Bronchial epithelial cell (primary cell): ENCODE measurements at places on chromosomes 13 and 19. TPM values are rescaled to one million over a fixed set of nuclear protein-coding genes. Genes with fewer than 3 reads are reported as not detected.

DNA sequence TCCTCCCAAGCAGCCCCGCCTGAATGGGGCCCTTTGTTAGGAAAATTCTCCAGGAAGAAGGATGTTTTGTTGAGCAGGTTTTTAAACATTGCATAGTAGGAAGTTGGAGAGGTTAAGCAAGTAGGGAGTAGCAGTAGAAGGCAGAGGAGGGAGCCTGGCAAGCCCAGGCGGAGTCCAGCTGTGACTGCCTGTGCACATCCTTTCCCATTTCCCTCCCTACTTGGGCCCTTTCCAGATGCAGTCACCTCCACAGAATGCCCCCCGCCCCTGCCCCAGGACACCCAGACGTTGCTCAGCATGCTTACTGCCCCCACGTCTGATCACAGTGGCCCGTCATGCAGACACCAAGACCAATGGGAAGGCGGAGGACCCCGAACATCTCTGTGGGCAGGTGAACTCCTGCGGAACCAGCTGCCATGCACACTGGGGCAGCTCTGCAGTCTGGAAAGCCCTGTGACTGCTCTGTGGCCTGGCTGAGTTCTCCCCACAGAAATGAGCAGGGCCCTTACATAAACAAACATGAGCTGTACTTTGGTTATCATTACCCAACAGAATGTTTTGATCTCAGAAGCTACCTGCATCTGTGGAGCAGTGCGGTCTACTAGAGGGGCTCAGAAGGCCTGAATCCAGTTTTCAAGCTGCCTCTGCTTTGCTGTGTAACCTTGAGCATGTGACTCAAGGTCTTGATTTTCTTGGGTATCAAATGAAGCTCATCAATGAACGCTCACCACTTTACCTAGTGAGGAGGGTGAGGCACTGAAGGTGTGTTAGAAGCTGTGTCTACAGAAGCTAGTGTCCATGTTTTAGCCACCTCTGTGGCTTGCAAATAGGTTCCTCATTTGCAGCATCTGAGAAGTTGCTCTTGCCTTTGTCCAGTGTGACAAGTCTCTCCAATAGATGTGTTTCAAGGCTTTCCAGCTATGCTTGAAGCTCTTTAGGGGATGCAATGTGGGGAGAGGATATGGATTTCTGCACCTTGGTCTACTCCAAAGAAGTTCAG is 84.2 kb downstream of the TNFRSF19 start:
- DNase-seq: peak; percentile 87

DNA sequence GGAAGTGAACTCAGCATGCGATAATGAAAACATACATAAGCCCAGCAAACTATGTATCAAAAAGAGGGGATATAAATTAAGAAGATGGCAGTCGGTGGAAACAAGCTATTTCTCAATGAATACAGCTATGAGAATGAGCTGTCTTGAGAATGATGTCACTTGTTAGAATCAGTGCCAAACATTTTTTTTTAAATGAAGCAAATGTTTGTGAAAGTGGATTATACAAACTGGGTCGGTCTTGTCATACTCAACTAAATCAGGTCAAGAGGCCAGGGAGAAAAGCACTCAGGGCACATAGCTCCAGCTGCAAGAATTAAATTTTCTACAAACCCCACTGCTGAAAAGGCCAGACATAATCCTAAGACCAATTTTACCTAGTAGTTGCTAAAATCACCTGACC is 1048.4 kb downstream of the SLITRK1 start:
- peak; percentile 2 for DNase-seq

DNA sequence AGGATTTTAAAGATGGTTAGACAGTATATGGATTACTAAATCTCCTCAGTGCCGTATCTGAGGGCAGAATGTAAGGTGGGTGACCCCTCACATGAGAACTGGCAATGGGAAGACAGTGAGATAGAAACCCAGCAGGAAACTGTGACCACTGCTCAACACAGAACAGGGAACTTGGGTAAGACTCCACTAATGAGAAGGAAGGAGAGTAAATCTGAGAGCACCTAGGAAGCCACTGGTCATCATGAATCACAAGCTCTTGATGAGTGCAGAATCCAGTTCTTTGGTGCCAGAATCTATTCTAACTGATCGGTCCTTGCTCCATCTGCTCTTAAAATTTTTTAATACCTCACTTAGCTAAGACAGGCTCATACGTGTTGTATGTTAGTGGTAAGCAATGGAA is 261.8 kb downstream of the KLF12 start:
- DNase-seq: peak; percentile 7

The TBXA2R gene
- not detected in 2 replicates for total RNA-seq

GRCh38 chr13:43648733-43649132 is 138.0 kb downstream of the ENOX1 start:
- DNase-seq: no peak

DNA sequence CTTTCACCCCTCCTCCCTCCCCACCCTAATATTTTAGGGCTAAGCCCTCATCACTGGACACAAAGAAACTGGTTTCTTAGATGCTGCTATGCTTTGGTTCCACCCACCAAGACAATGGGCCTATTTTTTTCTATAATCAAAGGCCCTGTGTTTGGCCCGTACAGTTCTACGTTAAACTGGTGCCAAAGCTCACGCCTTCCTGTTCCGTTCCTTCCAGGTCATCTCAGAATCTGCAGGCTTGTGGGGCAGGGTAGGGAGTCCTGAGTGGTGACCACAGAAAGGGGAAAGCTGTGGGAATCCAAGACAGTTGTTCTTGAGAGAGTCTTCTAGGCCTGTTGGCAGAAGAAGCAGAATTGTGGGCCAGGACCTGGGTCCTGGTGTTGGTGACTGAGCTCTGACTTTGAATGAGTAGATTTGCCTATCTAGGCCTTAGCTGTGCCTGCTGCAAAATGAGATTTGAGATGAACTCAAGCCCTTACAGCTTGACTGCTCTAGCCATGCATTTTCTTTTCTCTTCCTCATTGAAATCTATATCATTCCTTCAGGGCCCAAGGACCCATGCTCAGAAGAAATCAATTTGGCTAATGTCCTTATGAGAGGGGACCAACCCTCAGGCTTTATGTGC is 19.1 kb upstream of the CXCL17 start:
- no peak for DNase-seq
